Stimulated activated CD8-positive, alpha-beta memory T cell treated with anti-CD3 and anti-CD28 coated beads, Interleukin-15, amount 100 ng/mL, for 1 hour (primary cell): ENCODE measurements at places on chromosomes 2 and 18.

DNA sequence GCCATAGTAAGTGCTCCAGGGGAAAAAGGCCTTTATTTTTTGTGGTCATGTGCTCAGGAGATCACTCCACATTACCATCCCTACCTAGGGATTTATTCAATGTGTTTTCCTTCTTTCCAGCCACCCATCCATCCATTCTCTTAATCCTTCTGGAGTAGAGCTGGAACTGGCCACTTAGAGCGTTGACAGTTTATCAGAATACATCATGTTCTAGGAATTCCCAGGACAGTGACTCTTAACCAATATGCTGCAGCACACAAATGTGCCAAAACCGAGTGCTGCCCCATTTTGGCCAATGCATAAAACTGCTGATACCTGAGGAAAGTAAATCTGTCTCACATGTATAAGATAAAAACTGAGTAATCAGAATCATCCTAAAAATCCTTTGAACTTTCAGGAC lies 63.7 kb downstream of the FARSB start:
- no peak for DNase-seq

DNA sequence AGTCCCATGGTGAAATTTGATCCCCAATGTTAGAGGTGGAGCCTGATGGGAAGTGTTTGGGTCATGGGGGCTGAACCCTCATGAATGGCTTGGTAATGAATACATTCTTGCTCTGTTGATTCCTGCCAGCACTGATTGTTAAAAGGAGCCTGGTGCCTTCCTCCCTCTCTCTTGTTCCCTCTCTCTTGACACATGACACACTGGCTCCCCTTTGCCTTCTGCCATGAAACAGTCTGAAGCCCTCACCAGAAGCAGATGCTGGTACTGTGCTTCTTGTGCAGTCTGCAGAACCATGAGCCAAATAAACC lies 30.6 kb upstream of the EPC2 start:
- no peak for DNase-seq

DNA sequence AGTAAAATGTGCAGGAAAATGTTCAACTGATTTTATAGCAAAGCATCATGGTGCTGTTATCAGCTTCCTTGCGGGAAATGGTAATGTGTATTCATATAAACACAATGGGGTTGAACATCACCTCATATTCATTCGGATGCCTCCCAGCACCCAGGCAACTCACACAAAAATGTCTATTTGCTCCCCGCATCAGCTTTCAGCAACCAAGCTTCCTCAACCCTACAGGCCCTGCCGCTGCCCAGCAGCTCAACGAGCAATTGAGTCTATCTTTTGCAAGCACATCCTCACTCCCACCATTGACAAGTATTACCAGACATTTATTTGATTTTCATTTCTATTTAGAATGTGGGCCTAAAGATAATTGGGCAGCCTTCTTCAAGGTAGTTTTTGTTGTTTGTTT lies 2161.4 kb upstream of the PIK3C3 start:
- no peak for DNase-seq

DNA sequence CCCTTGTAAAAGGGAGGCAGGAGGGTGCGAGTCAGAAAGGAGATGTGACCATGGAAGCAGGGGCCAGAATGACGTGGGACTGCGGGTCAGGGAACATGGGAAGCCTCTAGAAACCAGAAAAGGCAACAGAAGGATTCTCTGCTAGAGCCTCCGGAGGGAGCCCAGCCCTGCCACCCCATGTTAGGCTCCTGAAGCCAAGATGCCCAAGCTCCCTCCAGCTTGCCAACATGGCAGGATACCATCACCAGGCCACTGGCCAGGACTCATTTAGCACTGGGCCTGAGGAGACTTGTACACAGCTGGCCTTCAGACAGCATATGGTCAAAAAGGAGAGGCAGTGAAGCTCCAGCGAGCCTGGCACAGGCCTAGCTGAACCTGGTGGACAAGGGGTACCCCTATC lies 5.6 kb downstream of the TMEM247 start:
- DNase-seq: no peak

- no peak for DNase-seq
These were observed 52.0 kb downstream of the FECH start for GRCh38 chr18:57534511-57534909.

DNA sequence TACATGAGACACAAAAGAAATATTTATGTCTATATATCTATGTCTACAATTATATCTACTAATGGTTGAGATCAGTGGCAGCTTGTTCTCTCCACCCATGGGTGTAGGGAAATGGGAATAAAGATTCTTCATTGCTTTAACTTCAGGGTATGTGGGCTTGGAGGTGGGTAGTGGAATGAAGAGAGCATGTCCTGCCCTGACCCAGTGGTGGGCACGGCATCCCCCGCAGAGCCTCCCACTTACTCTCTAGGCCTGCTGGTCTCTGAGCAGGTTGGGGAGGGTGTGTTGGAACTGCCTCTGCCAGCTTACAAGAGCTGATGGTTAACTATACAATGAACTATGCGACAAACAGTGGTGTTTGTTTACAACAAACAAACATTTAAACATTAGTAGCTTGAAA lies 152.5 kb upstream of the SKOR2 start:
- DNase-seq: no peak
